Ammon's horn (tissue), 1 donor: ENCODE measurements at places on chromosomes 16 and 17.

DNA sequence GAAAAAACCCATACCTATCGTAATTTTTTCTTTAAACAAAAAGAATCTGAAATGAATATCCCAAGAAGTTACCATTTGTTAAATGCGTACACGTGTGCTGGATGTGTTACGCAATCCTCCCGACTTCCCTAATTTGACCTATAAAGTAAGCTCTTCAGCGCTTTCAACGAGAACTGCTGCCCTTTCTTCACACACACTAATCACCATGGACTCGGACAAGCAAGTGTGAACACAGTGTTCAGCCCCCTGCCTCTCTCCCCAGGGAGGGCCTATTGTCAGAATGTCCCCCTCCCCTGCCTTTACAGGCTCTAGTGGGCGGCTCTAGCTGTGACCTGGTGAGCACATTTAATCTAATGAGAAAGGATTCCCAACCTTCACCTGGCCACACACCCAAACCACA, 216.1 kb downstream of the CEP112 start:
- peak; percentile 2 for DNase-seq

GRCh38 chr16:68272507-68273209, 8.3 kb downstream of the SLC7A6 start:
- no peak for DNase-seq

DNA sequence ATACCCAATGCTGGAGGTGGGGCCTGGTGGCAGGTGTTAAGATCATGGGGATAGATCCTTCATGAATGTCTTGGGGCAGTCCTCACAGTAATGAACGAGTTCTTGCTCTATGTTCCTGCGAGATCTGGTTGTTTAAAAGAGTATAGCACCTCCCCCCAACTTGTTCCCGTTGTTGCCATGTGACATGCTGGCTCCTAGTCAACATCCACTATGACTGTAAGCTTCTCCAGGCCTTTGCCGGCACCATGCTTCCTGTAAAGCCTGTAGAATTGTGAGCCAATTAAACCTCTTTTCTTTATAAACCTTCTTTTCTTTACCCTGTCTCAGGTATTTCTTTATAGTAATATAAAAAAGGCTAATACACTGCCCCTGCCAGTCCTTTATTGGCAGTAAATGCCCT, 33.3 kb downstream of the RANBP10 start:
- DNase-seq, result peak; percentile 32

- no peak for DNase-seq
Observed at GRCh38 chr16:11914210-11915113, 1.3 kb downstream of the GSPT1 start.

GRCh38 chr16:58563775-58564174, 48.5 kb downstream of the SETD6 start:
- no peak for DNase-seq

DNA sequence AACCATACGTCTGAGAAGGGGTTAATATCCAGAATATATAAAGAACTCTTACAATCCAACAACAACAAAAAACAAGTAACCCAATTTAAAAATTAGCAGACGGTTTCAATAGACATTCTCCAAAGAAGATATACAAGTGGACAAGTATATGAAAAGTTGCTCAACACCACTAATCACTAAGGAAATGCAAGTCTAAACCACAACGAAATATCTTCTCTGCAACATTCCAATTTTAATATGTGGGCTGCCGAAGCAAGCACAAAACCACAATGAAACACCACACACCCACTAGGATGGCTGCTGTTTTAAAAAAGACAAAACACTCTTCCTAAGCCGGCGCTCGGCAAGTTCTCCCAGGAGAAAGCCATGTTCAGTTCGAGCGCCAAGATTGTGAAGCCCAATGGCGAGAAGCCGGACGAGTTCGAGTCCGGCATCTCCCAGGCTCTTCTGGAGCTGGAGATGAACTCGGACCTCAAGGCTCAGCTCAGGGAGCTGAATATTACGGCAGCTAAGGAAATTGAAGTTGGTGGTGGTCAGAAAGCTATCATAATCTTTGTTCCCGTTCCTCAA, 5.9 kb upstream of the SLC13A2 start:
- DNase-seq, result no peak

GRCh38 chr17:42629411-42630009, 20.0 kb downstream of the TUBG1 start:
- no peak for DNase-seq

- DNase-seq, result no peak
Observed at GRCh38 chr16:81190667-81191066, 47.8 kb upstream of the BCO1 start.

- DNase-seq, result no peak
Observed at GRCh38 chr17:56867948-56868376, 34.0 kb downstream of the DGKE start.

GRCh38 chr17:5210614-5211252, 19.1 kb upstream of the ZNF594 start:
- no peak for DNase-seq

DNA sequence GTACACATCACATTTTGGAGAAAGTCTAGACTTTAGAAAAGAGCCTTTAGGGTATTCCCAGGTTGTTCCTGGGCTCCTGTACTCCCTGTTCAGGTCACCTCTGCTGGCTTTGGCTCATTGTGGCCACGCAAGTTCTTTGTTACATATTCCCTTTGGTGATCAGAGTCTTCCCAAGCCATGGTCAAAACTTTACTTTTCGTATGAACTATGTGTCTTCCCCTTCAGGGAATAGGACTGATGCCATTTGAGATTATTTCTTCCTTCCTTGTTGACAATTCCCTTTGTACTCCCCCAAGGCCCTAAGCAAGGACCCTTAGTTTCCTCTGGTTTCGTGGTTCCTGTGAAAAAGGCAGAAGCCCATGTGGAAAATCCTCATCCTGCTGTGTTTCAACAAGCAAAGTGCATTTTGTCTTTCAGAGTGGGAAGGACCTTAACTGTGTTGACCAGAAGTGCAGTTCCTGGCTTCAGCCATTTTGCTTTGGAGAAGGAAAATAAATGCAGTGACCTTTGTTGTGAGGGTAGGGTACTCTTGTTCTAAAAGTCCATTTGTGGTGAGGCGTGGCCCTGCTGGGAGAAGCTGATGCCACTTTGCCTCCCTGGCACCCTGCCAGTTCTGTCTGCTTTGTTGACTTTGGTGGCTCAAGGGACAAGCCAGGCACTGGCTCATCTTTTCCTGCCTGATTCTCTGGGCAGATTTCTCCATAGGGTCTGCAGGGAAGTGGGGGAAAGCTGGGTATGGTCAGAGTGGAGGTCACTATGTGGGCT, 55.1 kb downstream of the ZNRF1 start:
- DNase-seq, result peak; percentile 74

DNA sequence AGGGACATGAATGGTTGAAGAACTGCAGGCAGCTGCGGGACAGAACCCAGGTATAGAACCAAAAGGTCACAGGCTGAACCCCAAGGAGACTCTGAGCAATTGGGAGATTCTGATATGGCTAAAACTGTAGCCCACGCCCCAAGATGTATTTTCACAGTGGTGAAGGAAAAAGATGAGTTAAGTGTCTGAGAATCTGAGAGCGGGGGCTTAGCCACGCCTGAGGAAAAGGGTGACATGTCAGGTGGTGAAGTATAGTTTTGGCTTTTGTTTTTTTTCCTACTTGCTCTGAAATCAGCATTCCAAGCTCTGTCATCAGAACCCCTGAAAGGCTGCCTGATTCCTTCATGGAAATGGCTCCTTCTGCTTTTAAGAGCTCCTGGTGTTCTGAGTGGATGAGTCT, 73.3 kb downstream of the AKAP1 start:
- no peak for DNase-seq

DNA sequence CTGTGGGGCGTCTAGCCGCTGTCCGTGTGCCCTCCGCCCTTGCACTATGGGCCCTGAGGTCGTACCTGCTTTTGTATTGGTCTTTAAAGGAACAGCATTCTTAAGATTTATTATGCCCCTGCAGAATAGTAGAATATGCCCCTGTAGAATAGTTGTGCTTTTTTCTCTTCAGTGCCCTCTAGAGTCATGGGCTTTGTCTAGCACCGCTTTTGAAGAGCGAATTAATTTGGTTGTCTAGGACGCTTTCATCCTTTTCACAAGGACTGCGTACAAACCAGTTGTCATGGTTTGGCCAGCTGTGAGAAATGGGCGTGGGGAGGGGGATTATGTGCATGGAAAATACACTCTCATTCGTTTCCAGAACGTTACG, 621 bp downstream of the CEP95 start:
- DNase-seq, result peak; percentile 72
